ENCODE measurements at places on chromosomes 11 and 22.

GRCh38 chr11:65854161-65854592 lies 3.8 kb downstream of the CFL1 start:
- DNase-seq, result no peak

- no peak for DNase-seq
Observed at GRCh38 chr11:127103586-127104388, 103.2 kb upstream of the KIRREL3 start.

DNA sequence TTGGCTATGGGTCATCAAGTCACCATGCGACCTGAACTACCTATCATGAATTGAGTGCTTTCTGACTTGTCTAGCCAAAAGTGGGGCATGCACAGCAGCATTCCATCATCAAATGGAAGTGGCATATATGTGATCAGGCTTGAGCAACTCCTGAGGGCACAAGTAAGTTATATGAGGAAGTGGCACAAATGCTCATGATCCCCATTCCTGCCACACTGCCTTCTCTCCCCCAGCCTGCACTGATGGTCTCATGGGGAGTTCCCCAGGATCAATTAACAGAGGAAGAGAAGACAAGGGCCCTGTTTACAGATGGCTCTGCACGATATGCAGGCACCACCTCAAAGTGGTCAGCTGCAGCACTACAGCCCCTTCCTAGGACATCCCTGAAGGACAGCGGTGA lies 21.8 kb downstream of the MS4A4E start:
- DNase-seq, result no peak

DNA sequence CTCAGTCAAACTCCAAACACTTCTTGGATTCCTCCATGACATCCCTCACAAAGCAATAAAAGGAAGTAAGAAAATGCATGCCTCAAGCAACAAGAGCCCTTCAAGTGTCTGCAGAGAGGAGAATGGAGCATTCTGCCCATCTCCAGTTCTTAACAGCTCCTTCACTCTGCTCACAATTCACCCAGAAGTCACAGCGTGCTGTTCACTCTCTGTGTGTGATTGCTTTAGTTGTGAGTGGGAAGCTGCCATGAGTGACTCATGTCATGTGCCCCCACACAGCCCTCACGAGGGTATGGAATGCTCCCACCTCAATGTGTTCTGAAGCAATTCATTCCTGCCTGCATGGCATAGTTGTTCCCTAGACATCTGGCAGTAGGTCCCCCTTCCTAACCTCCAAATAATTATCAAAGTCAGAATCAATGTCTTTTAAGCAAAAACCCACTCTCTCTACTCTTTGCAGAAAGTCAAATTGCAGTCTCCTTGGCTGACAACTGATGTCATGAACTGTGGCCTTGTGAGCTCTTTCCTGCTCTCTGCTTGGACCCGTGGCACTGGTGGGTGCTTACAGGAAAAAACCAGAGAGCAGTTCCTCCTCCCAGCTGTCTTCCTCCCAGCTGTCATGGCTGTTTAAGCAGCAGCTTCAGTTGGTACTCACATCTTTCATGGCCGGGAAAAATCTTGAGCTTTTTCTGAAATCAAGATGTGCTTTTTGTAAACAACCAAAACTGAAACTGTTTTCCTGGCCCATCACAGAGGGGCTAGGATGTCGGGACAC lies 112.1 kb upstream of the SPON1 start:
- no peak for DNase-seq

DNA sequence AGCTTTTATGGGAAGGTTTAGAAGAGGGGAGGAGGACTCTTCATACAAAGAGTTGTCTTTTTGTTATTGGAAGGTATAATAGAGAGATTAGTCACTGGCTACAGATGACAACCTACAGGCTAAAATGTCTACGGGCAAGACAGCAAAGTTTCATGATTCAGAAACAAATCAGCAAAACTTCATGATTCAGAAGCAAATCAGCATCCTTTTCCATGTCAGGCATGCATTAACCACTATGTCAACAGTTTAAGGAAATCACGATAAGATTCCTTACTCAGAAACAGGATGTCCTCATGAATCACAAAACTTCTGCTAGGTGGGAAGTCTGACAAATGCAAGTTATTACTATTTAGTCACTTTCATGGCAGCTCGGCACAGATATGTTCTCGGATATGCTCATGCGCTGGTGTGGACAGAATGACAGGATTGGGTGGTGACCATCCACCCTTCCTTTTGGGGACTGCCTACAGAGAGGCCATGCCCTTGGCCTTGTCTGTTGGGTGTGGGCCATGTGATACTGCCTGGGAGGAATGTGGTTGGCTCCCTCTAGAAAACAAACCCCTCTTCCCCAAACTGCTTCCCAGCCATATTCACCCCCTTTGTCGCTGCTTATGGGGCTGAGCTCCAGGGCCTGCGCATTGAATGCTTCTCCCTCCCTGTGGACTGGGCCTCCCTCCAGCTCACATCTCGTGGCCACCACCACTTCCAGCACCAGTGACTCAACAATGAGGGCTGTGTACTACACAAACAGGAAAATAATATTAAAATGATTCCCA lies 10.1 kb downstream of the C11orf91 start:
- DNase-seq, result no peak

DNA sequence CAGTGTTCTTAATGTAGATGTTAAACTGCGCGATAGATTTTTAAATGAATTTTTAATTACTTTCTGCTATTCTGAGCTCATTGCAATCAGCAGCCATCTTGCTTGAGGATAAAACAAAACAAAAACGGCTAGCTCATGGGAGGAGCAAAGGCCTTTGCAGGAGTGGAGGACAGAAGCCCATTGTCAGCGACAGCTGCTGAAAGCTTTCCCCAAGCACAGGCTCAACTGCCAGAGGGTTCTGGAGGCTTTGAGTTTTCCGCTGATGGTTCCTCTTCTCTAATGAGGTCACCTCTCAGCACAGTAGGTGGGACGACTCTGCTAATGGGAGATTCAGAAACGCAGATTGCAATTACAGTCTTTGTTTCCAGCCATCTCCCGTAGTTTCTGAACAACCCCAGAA lies 167.1 kb upstream of the TTC12 start:
- DNase-seq, result no peak

DNA sequence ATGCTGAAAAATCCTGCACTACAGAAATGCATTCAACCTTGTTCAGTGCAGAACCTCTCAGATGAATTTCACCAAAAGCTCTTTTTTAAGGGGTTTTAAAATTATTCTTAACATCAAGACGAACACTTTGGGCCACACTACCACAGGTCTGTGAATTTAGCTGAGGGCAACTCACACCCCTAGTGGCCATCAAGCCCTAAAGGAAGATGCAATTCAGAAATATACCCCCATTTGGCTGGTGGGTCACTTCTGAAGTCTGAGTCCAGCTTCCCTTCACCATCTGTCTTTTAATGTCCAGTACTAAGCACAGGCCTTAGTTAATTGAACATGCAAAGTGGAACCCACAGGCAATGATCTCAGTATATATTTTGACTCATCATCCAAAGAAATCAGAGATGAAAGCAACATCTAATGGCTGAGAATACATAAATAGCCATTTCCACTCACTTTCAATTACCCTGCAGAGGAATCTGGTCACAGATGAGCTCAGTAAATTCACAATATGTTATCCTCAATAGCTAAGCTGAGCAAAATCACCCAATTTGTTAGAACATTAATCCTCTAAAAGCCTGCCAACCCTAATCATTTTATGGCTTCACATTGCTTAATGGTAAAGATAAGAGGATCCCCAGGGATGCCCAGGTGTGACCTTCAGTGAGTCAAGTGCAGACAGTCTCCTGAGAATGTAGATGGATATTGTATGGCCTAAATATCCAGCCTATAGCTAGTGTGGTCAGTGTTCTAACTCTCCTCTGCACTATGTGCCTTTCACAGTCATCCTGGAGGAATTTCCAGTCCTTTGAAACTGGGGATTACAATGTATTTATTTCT lies 50.3 kb downstream of the FAM76B start:
- no peak for DNase-seq

DNA sequence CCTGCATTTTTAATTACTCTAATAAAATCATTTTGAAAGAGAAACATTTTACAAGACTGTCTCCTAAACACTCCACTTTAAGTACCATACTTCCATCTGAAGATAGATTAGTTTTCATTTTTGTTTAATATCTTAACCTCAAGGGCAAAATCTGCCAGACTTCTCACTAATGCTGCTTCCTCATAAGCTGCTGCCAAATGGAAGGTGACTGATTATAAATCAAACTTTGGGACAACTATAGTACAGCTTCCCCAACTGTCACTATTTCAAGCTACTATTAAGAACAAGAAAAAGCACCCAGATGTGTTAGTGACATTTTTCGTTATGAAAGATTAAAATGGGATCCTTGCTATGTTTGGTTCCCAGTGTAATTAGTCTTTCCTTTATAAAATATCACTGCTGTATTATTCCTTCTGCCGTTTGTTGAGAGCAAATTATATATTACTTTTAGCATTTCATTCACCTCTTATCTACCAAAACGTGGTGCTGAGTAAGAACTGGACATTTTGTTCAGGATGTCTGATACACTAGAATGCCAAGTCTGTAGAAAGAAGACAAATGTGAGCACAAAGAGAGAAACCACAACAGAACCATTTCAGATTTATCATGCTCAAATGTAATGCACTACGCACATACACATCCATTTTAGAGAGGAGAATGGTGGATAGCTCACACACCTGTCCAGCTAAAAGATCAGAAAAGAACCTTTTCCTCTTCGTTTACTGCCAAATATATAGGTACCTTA lies 312.2 kb upstream of the C11orf87 start:
- DNase-seq, result no peak

DNA sequence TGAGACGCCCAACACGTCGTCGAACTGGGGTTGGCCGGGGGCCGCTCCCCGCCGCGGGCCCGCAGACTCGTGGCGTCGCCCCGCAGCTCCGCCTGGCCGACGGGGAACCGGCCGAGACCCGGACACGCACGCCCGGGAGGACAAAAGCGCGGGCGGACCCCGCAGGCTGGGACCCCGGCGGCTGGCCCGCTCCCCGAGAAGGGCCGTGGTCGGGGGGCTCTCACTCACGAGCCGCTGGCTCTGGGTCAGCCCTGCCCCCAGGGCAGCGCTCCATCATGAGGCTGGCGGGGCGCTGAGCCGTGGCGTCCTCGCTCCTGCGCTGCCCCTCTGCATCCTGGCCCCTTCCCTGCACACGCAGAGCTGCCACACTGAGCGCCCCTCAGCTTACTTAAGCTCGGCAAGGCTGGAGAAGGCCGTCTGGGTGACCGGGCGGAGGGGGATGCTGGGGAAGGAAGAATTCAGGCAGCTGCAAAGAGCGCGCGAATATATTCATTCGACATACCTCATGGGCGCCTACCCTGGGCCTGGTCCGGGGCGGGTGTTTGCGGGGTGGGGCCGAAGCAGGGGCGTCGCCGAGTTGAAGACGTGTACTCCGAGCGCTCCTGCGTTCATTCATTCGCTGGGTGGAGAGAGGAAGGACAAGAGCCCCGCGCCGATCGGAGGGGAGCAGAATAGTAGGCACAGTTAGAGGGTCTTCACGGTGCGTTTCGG lies 579 bp upstream of the CYB5R2 start:
- no peak for DNase-seq

- no peak for DNase-seq
Observed at GRCh38 chr22:20650294-20651207, 123.4 kb upstream of the SERPIND1 start.

- no peak for DNase-seq
Observed at GRCh38 chr11:75773595-75774353, 5.2 kb downstream of the DGAT2 start.

DNA sequence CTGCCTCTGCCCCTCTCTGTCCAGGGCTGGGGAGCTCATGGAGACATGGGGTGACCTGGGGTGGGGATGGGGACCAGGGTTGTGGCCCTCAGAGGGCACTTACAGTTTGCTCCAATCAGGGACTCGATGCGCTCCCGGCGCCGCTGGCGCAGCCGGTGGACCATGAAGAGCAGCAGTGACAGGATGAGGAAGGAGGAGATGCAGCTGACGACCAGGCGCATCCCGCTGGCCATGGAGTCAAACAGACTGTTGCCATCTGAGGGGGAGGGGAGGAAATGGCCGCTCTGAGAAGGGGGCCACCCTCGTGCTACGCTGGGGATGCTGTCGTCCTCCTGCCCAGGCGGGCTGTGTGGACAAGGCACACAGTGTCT lies 80.5 kb downstream of the DGCR2 start:
- DNase-seq, result no peak

DNA sequence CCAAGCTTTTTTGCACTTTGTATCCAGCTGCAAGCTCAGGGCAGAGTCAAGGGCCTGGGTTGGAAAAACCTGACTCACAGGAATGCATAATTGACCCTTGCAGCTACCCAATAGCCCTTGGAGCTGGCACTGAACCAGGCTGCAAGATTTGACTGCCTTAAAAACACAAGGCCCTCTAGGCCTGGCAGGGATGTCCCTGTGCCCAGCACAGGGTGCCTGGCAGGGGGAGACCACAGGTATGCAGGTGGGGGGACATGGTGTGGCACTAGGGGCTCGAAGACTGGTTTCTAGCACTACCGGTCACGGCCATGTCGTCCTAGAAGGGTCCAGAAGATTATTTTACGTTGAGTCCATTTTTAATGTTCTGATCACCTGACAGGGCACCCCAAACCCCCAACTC lies 30.2 kb downstream of the SBF1 start:
- DNase-seq, result no peak

DNA sequence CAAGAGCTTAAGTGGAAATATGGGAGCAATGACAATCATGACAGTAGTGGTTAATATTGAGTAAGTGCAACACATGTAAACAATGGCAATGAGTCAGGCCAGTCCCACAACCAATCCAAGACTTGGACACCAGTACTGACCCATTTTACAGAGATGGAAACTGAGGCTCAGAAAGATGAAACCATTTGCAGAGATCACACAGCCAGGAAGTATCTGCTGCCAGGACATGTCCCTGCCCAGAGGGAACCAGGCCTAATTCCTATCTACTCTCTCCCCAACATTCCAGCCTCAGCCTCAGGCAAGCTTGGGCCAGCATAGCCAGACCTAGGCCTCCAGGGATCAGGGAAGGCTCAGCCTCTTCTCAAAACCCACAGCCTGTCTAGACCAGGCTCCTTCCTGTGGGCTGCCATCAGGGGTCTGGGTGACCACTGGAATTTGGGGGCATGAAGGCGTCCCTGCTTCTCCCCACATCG lies 395.1 kb downstream of the MN1 start:
- no peak for DNase-seq

- DNase-seq, result no peak
Observed at GRCh38 chr11:74154620-74155281, 16.1 kb downstream of the C2CD3 start.
